Activated T-helper 17 cell treated with anti-CD3 and anti-CD28 coated beads, Interleukin-2, amount 50 U/mL, for 72 hours (primary cell): ENCODE measurements at places on chromosomes 2 and 18. TPM values are rescaled to one million over a fixed set of nuclear protein-coding genes. Genes with fewer than 3 reads are reported as not detected.

GRCh38 chr2:42560899-42561298 is 7.5 kb upstream of the MTA3 start:
- no peak for ATAC-seq

TXNDC2 gene
- total RNA-seq = not detected

GRCh38 chr2:119156105-119156890 is 2.3 kb downstream of the C1QL2 start:
- ATAC-seq = no peak

DNA sequence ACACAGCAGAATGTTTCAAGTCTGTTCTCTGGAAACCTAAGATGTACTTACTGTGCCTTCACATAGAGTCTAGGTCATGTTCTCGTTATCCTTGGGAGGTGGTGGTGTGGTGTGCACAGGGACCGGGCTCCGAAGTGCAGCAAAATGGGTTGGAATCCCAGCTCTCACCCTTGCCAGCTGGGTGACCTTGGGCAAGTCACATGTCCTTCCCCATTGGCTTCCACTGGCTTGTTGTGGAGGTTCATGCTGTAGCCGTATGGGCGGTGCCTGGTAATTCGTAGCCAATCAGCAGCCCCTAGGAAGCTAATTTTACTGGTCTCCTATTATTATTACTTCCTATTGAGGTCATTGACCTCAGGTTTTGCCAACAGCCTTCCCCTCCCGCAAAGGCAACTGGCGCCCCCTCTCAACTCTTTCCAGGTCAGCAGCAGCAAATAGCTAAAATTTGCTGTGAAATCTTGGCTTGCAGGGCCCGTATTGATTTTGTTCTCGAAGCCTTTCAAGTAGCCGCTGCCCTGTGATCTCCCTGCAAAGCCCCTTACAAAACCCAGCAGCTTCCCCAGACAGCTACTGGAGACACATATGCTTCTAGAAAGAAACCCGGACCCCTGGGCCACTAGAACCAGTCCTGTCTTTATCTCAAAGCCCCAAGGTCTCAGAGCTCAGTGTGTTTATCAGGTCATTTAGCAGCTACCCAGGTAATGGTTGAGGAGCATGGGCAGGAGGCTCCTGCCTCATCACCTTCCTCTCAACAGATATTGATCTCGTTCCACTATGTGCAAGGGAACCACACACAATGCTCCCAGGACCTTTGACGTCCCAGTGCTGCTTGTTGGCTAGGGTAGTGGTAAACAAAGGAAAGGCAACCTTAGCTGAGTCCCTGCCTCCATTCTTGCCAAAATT is 66.5 kb upstream of the SLC1A4 start:
- ATAC-seq = no peak

- peak; percentile 98 for ATAC-seq
These were observed at the start of gene MRO for GRCh38 chr18:50819728-50820378. MRO (minus strand) TSS chr18:50820016; CDS start chr18:50809400, 10,616 bp downstream.

GRCh38 chr18:49778826-49779465 is 34.4 kb downstream of the ACAA2 start:
- no peak for ATAC-seq

SLC4A5 gene
- 4.4 TPM for total RNA-seq

NT5DC4 gene
- not detected for total RNA-seq

DNA sequence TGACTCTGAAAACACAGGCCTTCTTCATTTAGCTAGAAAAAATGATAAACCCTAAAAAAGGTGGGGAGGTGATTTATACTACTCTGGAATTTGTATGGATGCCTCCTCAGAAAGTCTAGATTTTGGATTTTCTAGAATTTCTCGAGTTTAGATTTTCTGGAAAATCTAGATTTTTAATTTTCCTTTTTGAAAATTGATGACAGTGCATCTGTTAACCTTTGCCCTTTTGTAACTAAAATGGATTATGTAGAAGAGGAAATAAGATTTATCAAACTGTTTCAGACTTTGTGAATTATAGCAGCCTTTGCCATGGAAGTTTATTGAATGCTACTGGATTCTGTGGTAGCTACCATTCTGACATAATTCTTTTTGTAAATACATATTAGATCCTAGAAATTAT is 75.6 kb upstream of the RBM44 start:
- no peak for ATAC-seq

RND3 gene
- total RNA-seq = not detected

OR6B2 gene
- total RNA-seq = not detected

DNA sequence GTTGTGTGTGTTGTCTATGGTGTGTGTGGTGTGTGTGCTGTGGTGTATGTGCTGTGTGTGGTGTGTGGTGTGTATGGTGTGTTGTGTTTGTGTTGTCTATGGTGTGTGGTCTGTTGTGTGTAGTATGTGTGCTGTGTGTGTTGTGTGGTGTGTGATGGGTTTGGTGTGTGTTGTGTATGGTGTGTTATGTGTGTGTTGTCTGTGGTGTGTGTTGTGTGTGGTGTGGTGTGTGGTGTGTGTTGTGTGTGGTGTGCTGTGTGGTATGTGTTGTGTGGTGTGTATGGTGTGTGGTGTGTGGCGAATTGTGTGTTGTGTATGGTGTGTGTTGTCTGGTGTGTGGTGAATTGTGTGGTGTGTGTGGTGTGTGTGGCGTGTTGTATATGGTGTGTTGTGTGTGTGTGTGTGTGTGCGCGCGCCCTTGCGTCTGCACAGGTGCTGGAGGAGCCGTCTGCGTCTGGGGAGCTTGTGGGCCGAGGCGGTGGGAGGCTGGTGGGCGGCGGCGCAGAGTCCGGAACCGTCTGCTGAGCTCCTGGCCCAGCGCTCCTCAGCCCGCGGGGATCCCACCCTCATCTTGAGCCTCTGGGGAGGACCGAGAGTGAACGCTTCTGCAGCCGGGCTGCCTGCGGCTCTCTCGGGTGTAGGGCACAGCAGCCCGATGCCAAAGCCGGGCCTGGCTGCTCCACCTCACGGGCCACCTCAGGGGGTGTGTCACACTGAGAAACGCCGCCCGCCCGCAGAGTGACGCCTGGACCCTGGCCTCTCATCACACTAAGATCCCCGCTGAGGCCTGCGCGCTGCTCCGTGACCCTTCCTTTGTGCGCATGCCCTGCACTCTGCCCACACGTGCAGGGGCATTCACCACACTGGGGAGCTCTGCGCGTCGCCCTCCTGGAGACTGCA is 8.8 kb upstream of the ADI1 start:
- no peak for ATAC-seq

DNA sequence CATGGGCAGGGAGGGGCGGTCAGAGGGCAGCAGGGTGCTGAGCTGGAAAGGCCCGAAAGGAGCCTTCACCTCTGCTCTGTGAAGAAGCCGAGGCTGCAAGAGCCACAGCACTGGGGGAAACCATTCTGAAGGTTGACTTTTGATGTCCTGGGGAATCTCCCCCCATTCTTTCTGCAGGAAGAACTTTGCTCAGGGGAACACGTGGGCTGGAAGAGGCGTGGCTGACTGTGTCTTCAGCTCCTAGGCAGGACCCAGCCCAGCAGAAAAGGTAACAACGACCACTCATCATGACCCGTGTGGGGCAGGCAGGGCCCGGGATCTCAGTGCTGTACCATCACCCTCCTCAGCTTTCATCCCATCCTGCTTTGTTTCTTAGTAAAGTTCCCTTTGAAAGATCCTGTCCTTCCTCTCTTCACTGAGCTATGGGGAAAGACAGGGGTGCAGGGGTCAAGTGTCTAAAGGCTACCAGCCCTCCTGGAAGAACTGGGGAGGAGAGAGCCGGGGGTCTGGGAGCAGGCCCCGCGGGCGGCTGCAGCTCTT is 312.7 kb downstream of the CELF4 start:
- ATAC-seq = no peak

DNA sequence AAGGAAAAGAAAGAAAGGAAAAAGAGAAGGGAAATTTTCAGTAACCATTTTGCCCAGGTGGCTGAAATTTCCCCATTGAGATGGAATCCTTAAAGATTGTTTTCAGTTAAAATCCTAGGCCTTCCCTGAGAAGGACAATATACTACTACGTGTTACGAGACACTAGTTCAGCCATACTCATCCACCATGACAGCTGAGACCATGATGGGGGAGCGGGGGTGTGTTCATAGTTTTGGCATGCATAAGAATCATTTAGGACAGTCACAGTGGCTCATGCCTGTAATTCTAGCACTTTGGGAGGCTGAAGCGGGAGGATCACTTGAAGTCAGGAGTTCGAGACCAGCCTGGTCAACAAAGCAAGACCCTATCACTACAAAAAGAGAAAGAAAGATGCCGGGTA is 28.0 kb downstream of the PLA2R1 start:
- no peak for ATAC-seq

DNA sequence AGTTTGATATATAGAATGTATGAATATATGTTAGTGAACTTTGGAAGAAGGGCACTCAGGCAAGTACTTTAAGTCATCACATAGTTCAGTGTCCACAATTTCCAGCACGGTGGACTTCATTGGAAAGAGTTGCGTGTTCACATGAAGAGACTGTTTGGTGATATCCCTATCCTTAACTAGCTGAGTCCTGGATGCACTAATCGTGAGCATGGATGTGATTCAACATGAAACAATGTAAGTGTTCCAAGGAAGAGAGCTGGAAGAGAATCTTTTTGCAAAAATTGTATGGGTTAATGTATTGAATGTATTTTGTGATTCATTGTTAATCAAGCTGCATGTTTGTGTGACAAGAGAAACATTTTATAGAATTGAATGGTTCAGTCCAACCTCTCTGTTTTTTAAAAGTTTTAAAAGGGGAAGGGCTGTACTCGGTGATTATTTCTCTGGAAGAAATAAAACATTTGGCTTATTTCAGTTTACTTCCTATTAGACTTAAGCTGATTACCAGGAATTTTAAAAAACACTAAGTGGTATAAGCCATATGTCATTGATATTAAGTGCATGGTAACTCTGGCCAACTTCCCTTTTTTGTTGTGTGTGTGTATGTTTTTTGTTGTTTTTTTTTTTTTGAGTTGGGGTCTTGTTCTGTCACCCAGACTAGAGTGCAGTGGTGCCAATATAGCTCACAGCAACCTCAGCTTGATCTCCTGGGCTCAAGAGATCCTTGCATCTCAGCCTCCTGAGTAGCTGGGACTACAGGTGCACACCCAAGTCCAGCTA is 8.6 kb downstream of the XRCC5 start:
- ATAC-seq = no peak

DNA sequence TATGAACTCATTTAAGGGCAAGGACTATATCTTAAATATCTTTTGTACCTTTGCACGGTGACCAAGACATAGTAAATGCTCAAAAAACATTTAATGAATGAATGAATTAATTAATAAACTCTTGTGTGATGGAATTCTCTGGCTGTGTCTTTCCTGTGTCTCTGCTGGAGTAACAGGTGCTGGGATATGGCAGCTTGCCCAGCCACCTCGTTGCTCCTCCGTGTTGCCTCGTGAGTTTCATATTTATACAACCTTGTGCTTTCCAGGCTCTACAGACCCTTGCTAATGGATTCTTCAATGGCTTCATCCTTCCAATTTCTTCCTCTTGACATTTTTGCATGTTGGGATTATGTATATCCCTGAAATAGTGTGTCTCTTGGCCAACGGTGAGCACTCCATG is 30.4 kb downstream of the CTAGE1 start:
- no peak for ATAC-seq

- no peak for ATAC-seq
These were observed 11.1 kb downstream of the CAVIN2 start for GRCh38 chr2:191835539-191836350.

DNA sequence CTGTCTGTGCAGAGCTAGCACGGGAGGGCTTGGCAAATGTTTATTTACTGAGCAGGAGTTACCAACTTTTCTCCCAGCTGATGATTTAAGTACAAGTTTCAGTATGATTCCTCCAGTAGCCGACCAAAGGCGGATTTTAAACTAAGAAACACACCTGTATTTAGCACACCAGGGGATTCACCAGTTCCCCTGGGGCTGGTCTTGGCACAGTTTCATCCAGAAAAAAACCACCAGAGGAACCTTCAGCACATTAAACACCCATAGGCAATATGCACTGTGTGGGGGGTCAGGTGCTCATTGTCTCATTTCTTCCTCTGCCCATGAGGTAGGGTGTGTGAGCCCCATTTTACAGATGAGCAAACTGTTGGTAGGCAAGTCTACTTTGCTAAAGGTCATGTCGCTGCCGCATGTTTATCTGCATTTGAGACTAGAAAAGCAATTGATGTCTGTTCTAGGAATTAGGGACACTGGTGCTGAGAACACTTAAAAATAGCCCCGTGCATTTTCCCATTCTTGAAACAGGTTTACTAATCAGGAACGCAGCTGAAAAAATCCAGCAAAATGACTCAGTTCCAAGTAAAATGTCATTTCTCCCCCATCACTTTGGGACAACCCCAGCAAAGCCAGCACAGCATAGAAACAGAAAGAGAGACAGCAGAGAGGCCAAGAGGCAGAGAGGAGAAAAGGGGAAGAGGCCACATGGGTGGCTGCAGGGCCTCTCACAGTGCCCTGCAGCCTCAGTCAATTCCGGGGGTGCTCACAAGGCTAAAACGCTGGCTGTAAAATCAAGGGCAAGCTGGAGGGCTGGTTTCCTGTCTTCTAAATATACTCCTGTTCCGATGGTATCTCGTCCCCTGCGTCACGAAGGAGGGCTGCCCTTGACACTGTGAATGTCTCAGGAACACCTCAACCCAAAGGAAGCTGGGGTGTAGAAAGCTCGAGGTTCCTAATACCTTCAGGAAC is 166.8 kb upstream of the ID2 start:
- ATAC-seq = peak; percentile 78

DNA sequence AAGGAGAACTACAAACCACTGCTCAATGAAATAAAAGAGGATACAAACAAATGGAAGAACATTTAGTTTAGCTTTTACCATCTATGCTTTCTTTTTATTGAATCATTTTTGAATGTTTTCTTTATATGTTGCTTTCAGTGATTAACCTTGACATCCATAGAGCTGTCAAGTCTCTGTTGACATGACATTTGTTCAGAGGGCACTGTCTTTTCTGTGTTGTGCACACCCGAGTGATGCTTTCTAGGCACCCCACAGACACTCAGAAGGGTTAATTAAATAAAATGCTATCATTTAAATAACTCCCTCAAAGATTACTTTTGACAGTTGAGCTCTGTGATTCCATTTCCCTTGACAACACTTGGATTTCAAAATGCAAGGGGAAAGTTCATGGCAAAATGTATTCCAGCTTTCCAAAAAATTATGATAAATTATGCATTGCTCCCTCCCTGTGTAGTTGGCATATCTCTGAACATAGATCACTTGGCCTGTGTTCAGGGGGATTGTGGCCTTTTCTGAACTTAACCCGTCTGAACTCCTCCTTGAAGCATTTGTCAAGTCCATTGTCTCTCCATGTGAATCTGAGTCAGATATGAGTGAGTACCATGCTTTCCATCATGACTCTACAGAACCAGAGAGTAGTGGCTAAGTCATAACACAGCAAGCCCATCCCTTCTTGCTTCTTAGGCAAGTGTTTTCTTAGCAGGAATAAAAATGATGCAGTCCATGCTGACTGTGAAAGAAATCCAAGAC is 372.6 kb downstream of the RPRM start:
- peak; percentile 58 for ATAC-seq

DNA sequence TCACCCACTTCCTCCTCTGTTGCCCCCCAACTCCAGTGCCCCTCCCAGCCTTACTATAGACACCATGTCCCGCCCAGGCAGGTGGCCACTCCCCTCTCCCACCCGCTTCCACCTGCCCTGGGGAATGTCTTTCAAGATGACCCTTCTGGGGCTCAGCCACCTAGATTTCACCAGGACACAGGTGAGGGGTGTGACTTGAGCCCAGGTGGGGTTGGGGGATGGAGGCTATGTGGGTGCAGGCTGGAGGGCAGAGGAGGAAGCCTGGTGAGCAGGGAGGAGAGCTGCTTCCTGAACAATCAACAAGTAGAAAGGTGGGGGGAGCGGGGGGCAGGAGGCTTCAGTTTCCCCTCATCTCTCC is 8.7 kb downstream of the ADRA2B start:
- ATAC-seq = no peak
